ENCODE measurements at places on chromosomes 6 and 20.

GRCh38 chr6:106117579-106117978 lies 31.4 kb downstream of the PRDM1 start:
- no peak for DNase-seq

DNA sequence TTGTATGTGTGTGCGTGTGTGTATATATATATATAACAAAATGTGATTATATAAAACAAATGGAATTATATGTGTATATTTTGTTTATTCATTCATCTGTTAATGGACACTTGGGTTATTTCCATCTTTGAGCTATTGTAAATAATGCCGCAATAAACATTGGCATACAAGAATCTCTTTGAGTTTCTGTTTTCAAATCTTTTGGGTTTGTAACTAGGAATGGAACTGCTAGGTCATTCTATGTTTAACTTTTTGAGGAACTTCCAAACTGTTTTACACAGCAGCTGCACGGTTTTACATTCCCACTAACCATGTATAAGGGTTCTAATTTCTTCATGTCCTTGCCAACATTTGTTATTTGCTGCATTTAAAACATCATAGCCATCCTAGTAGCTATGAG lies 39.9 kb upstream of the TGM2 start:
- DNase-seq = no peak

DNA sequence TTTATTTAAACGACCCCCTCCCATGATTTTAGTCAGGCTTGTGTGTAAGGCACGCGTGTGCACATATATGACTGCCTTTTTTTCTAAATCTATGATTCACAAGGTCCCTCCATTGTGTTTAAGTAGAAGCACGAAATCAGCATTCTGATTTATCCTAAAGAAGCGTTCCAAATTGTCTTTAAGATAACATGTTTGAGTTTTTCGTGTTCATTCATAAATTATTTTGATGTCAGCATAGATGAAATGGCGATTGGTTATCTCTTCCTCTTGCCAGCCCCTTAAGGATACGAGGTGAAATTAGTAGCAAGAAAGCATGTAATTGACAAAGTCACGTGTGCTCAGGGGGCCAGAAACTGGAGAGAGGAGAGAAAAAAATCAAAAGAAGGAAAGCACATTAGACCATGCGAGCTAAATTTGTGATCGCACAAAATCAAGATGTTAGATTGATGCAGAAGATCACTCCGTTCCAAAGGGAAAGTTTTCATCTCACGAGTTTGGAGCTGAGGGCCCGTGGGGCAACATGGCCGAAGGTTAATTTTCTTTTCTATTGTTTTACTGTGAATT lies at the start of gene LIN28B:
TSS of gene LIN28B (plus strand) at position 377 of the 564 bp plus-strand sequence. CDS start at position 521, 144 bp downstream.
- DNase-seq = no peak

- no peak for DNase-seq
Observed at GRCh38 chr6:147158881-147159280, 45.3 kb upstream of the STXBP5 start.

GRCh38 chr6:89161326-89162046 lies 15.6 kb downstream of the PM20D2 start:
- no peak for DNase-seq

DNA sequence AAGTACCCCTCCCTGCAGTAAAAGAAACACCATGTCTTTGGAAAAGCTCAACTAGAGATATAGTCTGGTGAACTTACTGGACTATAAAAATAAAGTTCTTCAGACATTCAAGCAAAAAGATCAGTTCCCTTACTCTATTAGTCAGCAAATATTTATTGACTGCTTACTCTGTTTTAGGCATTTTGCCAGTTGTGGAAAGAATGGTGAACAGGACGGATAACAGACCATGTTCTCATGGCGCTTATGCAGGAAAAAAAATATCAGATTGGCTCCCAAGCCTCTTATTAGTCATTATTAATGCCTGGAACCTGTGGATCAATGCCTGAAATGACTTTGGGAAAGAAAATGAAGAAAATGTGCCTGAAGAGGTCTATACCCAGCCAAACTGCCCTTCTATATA lies 282.2 kb upstream of the EPHA7 start:
- DNase-seq = peak; percentile 75

DNA sequence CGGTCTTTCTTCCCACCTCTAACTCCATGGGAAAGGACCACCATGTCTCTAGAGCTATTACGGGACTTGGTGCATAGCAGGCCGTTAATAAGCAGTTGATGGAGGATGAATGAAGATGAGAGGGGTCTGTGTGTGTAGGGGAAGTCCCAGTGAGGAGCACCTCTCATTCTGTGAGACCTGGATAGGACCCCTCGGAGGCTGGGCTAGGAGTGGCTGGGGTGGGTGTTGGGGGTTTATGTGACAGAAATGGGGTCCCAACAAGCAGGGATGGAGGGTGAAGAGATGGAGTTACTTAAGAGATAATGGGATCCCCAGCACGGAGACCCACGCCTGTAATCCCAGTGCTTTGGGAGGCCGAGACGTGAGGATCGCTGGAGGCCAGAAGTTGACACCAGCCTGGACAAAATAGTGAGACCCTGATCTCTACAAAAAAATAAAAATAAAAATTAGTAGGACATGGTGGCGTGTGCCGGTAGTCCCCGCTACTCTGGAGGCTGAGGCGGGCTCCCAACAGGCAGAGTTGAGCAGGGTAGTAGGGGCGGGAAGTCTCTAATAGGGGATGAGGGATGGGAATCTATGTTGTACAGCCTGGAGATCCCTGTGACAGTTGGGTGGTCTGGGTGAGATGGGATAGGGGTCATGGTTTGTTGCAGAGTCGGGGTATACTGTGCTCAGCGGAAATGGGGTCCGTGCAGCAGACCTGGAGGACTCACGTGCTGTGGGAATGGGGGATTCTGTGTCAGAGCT lies 677 bp upstream of the ZNF341 start:
- no peak for DNase-seq

DNA sequence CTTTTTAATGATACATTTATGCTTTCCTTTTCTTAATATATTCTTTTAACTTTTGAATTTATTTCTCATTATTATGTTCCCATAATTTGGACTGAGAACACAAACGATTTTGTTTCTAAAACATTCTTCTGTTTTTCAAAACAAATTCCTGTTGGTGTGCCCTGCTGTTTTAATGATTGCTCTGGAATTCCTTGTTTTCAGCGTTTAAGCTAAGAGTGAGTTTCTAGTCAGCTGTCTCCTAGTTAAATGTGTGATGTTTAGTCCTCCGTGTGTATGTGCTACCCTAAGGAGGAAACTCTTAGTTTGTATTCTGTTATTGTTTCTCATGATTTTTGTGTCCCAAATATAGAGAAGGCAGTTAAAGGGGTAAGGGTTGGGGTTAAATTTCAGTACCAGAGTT lies 306.1 kb upstream of the RGS17 start:
- no peak for DNase-seq

DNA sequence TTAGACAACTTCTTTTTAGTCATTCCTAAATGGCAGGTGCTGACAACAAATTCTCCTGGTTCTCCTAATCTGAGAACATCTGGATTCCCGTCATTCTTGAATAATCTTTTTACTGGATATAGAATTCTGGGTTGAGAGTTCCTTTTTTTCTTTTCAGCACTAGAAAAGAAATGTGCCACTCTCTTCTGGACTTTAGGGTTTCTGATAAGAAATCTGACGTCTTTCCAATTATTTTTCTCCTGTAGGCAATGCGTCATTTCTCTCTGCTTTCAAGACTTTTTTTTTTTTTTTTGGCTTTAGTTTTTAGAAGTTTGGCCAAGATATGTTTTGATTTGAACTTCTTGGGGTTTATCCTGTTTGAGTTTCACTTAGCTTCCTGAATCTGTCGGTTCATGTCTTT lies 66.1 kb upstream of the RNF24 start:
- DNase-seq = peak; percentile 93

DNA sequence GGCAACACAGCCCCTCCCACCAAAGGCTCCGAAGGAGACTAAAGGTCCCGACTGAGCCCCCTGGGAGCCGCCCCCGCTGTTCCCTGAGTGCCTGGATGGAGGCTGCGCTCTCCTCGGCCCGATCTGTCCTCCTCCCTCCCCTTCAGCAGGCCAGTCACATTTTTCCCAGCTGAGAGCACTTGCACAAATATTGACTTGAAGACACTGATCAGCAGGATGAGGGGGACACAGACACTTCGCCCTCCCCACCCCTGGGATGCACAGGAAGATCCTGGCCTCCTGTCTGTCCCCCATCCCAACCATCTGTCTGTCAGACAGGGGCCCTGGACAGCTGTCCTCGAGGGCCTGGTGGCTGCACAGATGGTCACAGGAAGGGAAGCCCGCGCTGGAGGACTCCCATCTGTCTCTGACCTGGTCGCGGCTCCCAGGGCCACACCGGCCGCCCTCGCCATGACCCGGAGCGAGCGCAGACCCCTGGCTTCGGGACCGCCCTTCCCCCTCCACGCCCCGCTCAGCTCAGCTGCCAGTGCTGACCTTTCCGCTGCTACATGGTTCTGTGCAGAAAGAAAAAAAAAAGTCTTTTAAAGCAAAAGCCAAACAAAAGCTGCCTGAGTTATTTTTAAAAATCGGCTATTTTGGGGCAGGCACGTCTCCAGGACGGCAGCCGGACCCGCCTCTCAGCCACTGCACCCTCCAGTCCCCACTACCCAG lies 11.1 kb downstream of the LAMA5 start:
- no peak for DNase-seq

GRCh38 chr6:129795261-129795660 lies 65.9 kb downstream of the TMEM244 start:
- no peak for DNase-seq

GRCh38 chr20:17621229-17621968 lies 51.5 kb downstream of the DSTN start:
- no peak for DNase-seq

- DNase-seq = peak; percentile 96
Observed at GRCh38 chr6:75098709-75099108, 107.1 kb downstream of the COL12A1 start.

- DNase-seq = no peak
Observed at GRCh38 chr6:130903007-130903406, 75.8 kb downstream of the SMLR1 start.

- no peak for DNase-seq
Observed at GRCh38 chr6:148697895-148698440, 48.9 kb upstream of the UST start.

DNA sequence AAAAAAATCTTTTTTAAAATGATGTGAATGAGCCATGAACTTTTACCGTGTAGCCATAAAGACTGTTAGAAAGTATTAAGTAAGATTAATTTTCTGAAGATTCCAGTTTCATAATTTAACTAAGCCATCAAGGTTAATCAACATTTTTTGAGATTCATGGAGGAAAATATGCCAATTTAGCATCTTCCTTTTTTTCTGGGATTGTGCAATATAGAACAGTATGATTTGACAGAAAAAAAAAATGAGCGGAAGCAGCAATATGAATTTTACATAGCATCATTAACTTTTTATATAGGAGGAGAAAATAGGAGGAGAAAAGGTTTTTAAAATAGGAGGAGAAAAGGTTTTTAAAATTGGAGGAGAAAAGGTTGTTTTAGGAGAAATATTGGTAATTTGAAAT lies 306.3 kb downstream of the ADGRB3 start:
- DNase-seq = no peak

- peak; percentile 23 for DNase-seq
Observed at GRCh38 chr6:100881707-100882040, 545 bp upstream of the ASCC3 start.

- peak; percentile 56 for DNase-seq
Observed at GRCh38 chr20:32819992-32820697, 391 bp downstream of the MAPRE1 start.

DNA sequence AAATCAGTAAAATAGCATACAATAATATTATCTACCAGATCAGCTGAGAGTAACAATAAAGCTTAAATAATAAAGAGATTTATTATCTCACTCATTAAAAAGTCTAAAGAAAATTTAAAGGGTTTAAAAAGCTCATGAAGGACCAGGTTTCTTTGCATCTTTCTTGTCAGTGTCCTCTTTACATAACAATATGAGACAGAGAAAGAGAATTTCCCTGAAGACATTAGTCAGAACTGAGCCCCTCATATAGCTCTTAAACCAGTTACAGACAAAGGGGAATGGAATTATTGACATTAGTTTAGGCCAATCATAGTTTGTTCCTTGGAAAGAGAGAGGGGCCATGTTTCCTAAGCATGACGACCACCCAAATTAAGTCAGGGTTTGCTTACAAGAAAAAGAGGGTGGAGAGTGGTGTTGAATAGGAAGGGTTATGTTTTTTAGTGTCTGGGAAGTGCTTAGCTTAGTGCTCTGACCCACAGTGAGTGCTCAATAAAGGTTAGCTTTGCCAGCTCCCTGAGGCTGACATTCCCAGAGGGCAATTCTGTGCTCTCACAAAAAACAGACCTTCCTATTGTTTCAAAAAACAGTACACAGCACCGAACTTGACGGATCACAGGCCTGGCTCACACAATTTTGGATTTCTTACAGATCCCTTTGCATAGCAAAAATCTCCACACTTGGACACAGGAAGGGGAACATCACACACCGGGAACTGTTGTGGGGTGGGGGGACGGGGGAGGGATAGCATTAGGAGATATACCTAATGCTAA lies 3.6 kb upstream of the PLCB1 start:
- no peak for DNase-seq

DNA sequence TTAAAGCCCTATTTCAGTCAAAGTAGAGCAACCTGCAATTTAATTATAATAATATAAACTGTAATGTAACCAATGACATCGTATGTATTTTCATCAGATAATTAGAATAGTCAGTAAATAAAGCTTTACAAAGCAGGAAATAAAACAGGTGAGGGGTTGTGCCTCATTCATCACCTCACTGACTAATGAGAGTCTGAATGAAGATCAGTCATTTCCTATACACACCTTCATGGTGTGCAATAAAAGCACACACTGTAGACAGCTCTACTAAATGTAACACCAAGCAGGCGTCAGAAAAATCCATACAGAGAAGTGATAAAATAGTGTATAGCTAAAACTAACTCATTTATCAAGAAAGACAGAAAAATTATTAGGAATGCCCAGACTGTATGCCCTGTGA lies 105.9 kb downstream of the MAN1A1 start:
- DNase-seq = no peak

DNA sequence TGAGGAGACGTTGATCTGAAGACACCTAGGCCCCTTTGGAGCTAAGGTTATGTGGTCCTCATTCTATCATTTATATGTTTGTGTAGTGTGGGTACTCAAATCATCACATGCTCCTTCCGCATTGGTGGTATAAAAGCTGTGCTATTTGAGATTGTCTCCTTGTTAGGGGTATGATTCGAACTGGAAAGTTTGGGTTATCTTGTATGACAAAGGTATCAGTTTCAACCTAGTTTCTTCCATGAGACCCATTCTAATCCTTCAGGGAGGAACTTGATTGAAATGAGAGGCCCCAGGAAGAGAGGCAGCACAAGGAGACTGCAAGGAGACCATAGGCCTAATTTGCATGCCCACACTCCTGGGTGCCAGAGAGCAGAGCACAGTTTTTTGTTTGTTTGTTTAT lies 104.2 kb upstream of the TIAM2 start:
- no peak for DNase-seq

GRCh38 chr6:143675946-143676345 lies 1.8 kb upstream of the PHACTR2 start:
- peak; percentile 71 for DNase-seq

Data from fibroblast of pulmonary artery (primary cell).